Occipital lobe (tissue), 3 donors: ENCODE measurements at places on chromosomes 13 and 19. TPM values are rescaled to one million over a fixed set of nuclear protein-coding genes. Genes with fewer than 3 reads are reported as not detected.
A peak's percentile ranks its signal among the peaks of the same experiment; 100 is the strongest.

GRCh38 chr19:3644351-3645066, 17.9 kb upstream of the CACTIN start:
- DNase-seq: peak; percentile 88

The ZNF726 gene
- 13.3 TPM for total RNA-seq

The ZNF20 gene
- 14.3 TPM for total RNA-seq

GRCh38 chr13:75366380-75367280, 115.3 kb downstream of the TBC1D4 start:
- DNase-seq: no peak

The LAIR1 gene
- 1.1 TPM for total RNA-seq

DNA sequence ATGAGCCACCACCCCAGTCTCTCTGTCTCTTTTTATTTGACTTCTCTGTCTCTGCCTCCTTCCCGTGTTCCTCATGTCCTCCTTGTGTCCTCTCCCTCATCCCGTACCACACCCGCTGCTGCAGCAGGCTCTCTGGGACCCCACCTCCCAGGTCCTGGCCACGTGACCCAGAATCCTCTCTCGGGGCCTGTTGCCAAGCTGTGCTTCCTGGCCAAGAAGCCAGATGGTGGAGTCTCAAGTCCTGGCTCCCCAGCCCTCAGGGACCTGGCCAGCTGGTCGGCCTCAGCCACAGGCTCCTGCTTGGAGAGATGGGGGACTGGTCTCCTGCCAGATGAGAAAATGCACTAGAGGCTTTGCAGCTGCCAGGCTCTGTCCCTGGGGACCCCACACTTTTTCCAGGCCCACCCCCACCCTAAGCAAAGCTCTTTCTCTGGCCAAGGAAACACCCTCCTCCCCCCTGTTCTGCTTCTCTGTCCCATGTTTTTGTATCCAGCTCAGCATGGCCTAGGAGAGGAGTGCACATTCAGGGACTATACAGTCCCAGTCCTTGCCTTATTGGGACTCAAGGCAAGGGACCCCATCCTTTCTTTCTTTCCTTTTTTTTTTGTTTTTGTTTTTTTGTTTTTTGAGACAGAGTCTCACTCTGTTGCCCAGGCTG, 34.3 kb upstream of the SHKBP1 start:
- no peak for DNase-seq

DNA sequence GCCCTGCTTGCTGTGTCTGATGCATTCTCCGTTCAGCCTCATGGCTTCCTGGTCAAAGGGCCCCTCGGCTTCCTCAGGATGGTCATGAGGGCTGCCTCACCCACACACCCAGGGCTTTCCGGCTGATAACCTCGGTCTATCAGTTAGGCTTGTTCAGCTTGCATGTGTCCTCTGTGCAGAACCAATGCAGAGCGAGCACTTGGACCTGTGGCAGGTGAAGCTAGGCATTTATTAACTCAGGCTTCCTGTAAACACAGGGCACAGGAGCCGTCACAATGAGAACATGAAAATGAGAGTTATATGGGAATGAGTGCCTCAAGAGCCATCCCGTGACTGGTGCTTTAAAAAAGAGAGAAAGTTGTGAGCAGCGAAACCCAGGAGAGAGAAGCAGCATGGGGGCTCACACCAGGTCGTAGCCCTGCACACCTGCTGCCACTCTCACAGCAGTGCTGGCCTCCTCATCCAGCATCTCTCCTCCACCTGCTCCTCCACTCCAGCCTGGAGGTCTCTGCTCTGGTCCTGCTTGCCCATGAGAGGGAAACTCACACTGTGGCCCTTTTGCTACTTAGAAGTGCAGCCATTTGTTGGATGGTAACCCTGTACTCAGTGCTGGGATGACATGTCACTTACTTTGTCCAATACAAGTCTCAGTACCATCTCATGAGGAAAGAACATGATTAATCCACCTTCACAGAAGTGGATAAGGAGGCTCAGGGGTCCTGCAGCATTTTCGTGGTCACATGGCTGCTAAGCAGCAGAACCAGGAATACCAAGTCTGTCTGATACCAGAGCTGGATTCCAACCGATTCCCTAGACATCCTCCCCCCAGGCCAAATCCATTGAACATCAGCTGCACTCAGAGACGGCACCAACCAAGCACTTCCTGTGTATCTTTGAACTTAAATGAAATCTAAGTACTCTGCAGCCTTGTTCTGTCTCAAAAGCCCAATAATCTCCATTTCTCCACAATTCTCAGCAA, 50.5 kb upstream of the IRS2 start:
- no peak for DNase-seq

DNA sequence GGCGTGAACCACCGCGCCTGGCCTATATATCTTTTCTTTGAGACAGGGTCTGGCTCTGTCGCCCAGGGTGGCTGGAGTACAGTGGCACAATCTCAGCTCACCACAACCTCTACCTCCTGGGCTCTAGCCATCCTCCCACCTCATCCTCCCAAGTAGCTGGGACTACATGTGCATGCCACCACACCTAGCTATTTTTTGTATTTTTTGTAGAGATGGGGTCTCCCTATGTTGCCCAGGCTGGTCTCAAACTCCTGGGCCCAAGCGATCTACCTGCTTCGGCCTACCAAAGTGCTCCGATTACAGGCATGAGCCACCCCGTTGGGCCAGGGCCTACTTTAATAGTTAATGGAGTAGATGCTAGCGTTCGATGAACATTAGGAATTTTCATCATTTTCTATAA, 3.4 kb downstream of the TNPO2 start:
- no peak for DNase-seq

- DNase-seq: no peak
These were observed 13.0 kb downstream of the LRFN3 start for GRCh38 chr19:35949131-35949530.

- DNase-seq: no peak
These were observed 111.1 kb upstream of the RNF113B start for GRCh38 chr13:98288211-98288610.

The GJB2 gene
- 3.1 TPM for total RNA-seq

The ZNF607 gene
- 25.9 TPM for total RNA-seq

DNA sequence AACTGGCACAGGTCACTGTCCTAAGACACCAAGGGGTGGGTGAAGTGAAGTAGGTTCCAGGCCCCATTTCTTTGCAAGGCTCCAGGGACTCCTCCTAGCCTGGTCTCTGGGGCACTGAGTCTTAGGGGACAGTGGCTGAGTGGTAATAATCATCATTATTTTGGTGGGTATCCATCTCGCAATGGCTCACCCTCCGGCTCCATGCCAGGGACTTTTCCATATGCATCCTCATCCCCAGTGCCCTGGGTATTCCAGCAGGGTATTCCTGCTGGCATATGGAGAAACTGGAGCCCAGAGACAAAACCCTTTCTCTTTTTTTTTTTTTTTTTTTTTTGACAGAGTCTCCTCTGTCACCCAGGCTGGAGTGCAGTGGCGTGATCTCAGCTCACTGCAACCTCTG, 2.5 kb downstream of the PDE4A start:
- no peak for DNase-seq

The MIA gene
- not detected for total RNA-seq

DNA sequence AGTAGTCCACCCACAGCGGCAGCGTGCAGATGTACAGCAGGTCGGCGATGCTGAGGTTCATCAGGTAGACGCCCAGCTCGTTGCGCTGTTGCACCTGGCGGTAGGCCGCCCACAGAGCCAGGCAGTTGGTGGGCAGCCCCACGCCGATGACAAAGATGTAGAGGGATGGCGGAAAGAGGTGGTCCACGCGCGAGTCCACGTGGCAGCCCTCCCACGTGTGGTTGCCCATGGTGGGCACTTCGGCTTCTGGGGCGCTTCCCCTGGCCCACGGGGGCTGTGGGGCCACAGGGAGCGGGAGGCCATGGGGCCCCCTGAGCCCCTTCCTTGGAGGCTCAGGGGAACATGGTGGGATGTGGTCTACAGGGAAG, 7.0 kb upstream of the OPA3 start:
- DNase-seq: no peak

The TICAM1 gene
- total RNA-seq: 0.78 TPM

The INSL3 gene
- not detected for total RNA-seq
